Body of pancreas (tissue), 4 donors: ENCODE measurements at places on chromosomes 6 and 20. TPM values are rescaled to one million over a fixed set of nuclear protein-coding genes. Genes with fewer than 3 reads are reported as not detected.

Gene ZNF335
- total RNA-seq, result 21.8 TPM

Gene PRL
- total RNA-seq, result not detected

Gene LY6G6C
- total RNA-seq, result not detected

- no peak for DNase-seq
Observed at GRCh38 chr6:110404607-110405006, 10.8 kb downstream of the DDO start.

GRCh38 chr6:2773449-2773848 lies 8.3 kb downstream of the WRNIP1 start:
- DNase-seq, result no peak

Gene PPP1R14C
- total RNA-seq, result 0.33 TPM

- no peak for DNase-seq
Observed at GRCh38 chr20:43430265-43431133, 27.2 kb upstream of the SRSF6 start.

- DNase-seq, result no peak
Observed at GRCh38 chr20:20971810-20972209, 134.3 kb downstream of the LINC00237 start.

GRCh38 chr20:57617079-57617795 lies 3.0 kb downstream of the ZBP1 start:
- DNase-seq, result no peak

DNA sequence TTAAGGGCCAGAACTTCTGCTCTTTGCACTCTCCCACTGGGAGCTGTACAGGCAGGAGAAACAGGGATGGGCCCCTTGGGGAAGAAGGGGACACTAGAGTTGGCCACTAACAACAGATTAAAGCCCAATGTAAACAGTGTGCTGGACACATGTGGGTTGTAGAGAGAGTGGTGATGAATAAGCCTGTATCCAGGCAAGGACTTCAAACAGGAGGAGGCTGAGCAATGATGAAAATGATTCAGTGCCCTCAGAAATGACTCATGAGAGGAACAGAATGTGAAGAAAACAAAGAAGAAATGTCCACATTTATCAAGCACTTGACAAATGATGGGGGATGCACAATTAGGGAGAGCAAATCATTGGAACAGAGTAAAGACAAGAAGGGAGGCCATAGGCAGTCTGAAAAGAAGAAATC lies 242.3 kb downstream of the TBX18 start:
- no peak for DNase-seq

GRCh38 chr20:9407805-9408421 lies 106.5 kb upstream of the LAMP5 start:
- peak; percentile 73 for DNase-seq

DNA sequence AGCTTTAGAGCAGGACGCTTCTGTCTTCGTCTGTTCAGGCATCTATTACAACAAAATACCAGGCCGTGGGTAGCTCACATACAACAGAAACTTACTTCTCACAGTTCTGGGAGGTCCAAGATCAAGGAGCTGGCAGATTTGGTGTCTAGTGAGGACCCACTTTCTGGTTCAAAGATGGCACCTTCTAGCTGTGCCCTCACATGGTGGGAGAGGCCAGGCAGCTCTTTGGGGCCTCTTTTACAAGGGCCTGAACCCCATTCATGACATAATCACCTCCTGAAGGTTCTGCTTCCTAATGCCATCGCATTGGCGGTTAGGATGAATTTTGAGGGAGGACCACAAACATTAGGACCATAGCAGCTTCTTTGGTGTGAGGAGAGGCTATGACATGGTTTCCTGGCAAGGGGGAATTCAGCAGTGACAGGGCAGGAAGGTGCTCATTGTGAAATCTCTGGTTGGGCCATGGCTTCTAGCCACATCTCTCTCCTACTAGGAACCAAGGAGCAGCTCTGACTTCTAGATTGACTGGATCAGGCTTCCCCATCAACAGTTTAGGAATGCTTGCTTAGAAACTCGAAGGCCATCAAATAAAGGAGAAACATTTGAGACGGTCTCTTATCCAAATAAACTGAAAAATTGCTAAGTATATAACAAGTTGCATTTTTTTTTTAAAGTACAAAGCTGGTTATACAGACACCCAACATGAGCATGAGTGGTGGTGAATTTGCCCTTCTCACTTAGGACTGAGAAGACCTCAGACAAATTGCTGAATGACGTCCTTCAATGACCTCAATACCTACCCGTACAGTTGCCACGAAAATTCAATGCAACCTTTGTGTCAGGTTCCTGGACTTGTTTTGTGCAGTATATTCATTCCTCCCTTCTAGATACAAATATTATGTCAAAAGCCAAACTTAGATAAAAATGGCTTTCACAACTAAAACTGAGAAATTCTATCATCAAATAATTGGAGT lies 140.7 kb downstream of the ZDHHC14 start:
- no peak for DNase-seq

DNA sequence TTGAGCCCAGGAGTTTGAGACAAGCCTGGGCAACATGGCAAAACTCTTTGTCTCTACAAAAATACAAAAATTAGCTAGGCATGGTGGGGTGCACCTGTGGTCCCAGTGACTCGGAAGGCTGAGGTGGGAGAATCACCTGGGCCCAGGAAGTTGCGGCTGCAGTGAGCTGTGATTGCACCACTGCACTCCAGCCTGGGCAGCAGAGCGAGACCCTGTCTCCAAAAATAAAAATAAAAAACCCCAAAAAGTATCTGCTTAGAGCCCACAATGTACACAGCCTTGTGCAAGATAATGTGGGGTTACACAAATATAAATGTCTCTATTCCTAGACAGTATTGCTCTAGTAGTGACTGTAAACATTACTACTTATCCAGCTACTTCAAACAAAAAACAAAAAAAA lies 5.9 kb downstream of the ESF1 start:
- DNase-seq, result no peak
